ENCODE measurements at places on chromosomes 1 and 21. TPM values are rescaled to one million over a fixed set of nuclear protein-coding genes. Genes with fewer than 3 reads are reported as not detected.

Gene TCP10L
- total RNA-seq, result 3.7 TPM

Gene IGFN1
- 0.15 TPM for total RNA-seq

Gene TFB2M
- 16.4 TPM for total RNA-seq

Gene UBE2U
- not detected for total RNA-seq

Gene FGR
- not detected for total RNA-seq

Gene HOOK1
- total RNA-seq, result 12.1 TPM

Gene LRRC8B
- 37.3 TPM for total RNA-seq

Gene C1QA
- total RNA-seq, result not detected

GRCh38 chr1:161032409-161032808 lies 6.4 kb downstream of the TSTD1 start:
- no peak overlapping the region for H3K4me3 ChIP-seq
- H3K4me1 ChIP-seq, result peaks cover 4% of the 10 kb centered on the region
- DNase-seq, result no peak

- H3K4me3 ChIP-seq, result no peak overlapping the region
- H3K27me3 ChIP-seq, result no peaks in the 10 kb centered on the region
- H3K36me3 ChIP-seq, result no peaks in the 10 kb centered on the region
- no peak overlapping the region for H3K27ac ChIP-seq
- DNase-seq, result no peak
- H3K4me1 ChIP-seq, result peaks cover 24% of the 10 kb centered on the region
Measured at GRCh38 chr1:234926264-234926558, 202.4 kb downstream of the TOMM20 start.

DNA sequence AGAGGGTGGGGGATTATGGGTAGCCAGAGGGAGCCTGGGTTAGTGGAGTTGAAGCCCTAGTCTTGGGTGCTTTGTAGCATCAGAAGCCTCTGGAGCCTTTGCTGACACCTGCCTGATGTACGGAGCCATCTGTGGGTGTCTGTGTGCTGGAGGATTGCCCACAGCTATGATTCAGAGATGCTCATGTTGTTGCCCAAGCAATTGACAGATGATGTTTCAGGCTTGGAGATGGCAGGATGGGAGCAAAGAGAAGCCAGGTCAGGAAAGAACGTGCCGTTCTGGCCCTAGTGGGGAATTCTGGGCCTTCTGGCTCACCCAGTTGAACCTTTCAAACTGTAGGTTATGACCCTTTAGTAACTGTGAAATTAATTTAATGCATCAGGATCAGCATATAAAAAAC lies 27.6 kb downstream of the COQ8A start:
- no peak overlapping the region for H3K4me3 ChIP-seq
- H3K4me1 ChIP-seq, result no peaks in the 10 kb centered on the region

DNA sequence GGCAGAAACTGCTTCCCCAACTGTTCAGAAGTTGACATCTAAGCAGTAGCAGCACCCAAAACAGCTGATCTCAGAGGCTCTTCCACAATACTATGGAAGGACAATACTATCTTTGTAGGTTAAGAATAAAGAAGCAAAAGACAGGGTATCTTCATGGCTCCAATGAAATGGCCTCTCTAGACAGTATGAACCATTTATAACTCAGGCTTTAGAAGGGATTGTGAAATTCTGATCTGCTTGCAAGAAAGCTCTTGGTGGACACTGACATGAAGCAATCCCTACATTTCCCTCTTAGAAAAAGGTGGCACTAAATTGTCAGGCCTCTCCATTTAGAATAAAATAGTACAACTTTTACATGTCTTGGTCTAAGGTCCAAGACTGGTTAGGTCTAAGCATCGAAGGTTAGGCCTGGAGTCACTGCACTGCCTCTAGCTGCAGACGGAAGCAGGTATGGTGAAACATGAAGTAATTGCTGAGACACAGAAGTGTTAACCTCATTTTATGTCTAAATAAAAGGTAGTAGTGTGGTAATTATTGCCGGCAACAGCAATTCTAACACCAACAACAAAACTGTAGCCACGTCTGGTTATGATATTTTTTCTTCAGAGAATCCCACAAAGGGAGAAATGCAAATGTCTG lies 50.6 kb upstream of the HP1BP3 start:
- no peak overlapping the region for H3K27ac ChIP-seq
- DNase-seq, result no peak
- no peaks in the 10 kb centered on the region for H3K27me3 ChIP-seq
- H3K4me3 ChIP-seq, result no peak overlapping the region
- no peaks in the 10 kb centered on the region for H3K4me1 ChIP-seq

- peaks cover 26% of the 10 kb centered on the region for H3K27me3 ChIP-seq
- no peak overlapping the region for H3K27ac ChIP-seq
- H3K4me1 ChIP-seq, result peaks cover 7% of the 10 kb centered on the region
- no peak for DNase-seq
Measured at GRCh38 chr1:89767618-89768017, 53.2 kb upstream of the LRRC8D start.

DNA sequence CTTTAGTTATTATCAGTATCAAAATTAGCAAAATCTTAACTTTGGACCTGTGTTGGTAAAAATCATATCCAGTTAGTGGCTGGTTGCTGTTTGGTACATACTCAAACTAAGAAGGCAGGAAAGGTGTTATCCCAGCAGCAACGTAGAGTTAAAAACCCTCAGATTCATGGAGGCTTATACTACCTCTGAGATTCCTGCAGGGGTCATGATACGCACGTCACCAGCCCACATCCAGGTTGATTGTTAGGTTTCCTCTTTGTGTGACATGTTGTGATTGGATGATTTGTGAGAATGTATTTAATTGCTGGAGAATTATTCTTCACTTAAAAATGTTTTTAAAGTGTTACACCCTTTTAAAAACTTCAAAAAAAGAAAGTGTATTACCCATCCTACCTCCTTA lies 423.3 kb upstream of the ADGRL2 start:
- H3K36me3 ChIP-seq, result no peaks in the 10 kb centered on the region
- H3K4me1 ChIP-seq, result peaks cover 10% of the 10 kb centered on the region
- no peak overlapping the region for H3K4me3 ChIP-seq
- no peak overlapping the region for H3K27ac ChIP-seq

- H3K27me3 ChIP-seq, result no peaks in the 10 kb centered on the region
- DNase-seq, result no peak
- no peaks in the 10 kb centered on the region for H3K4me1 ChIP-seq
- no peak overlapping the region for H3K4me3 ChIP-seq
Measured at GRCh38 chr1:70552662-70553566, 141.8 kb downstream of the CTH start.

- H3K4me3 ChIP-seq, result no peak overlapping the region
- no peaks in the 10 kb centered on the region for H3K36me3 ChIP-seq
- DNase-seq, result peak; percentile 65
- H3K4me1 ChIP-seq, result peaks cover 20% of the 10 kb centered on the region
Measured at GRCh38 chr1:18100491-18101063, 7.0 kb upstream of the IGSF21 start.

DNA sequence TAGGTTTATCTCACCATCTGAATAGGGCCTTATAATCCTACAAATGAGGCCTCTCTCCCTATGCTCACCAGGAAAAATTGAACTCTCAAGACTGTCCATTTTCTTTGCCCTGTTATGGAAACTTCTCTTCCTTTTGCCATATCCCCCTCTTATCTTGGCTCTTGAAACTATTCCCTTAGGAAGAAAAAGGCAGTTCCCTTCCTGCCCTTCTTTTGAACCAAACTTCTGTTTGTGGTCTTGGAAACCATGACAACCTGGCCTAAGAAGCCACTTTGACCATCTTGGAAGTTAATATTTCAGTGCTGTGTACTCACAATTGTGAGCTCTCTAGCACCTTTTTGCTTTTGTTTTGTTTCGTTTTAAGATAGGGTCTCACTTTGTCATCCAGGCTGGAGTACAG lies 40.0 kb downstream of the ATP2B4 start:
- H3K36me3 ChIP-seq, result no peaks in the 10 kb centered on the region
- peaks cover 18% of the 10 kb centered on the region for H3K4me1 ChIP-seq
- no peaks in the 10 kb centered on the region for H3K27me3 ChIP-seq
- no peak overlapping the region for H3K27ac ChIP-seq
- H3K4me3 ChIP-seq, result no peak overlapping the region

GRCh38 chr1:151024540-151025146 lies 11.7 kb upstream of the BNIPL start:
- H3K4me1 ChIP-seq, result no peaks in the 10 kb centered on the region
- no peak overlapping the region for H3K4me3 ChIP-seq
- H3K27ac ChIP-seq, result no peak overlapping the region
- peak; percentile 83 for DNase-seq

- no peak for DNase-seq
- no peak overlapping the region for H3K27ac ChIP-seq
- no peaks in the 10 kb centered on the region for H3K4me1 ChIP-seq
- H3K36me3 ChIP-seq, result no peaks in the 10 kb centered on the region
- no peak overlapping the region for H3K4me3 ChIP-seq
Measured at GRCh38 chr1:221487781-221488524, 253.9 kb downstream of the DUSP10 start.

DNA sequence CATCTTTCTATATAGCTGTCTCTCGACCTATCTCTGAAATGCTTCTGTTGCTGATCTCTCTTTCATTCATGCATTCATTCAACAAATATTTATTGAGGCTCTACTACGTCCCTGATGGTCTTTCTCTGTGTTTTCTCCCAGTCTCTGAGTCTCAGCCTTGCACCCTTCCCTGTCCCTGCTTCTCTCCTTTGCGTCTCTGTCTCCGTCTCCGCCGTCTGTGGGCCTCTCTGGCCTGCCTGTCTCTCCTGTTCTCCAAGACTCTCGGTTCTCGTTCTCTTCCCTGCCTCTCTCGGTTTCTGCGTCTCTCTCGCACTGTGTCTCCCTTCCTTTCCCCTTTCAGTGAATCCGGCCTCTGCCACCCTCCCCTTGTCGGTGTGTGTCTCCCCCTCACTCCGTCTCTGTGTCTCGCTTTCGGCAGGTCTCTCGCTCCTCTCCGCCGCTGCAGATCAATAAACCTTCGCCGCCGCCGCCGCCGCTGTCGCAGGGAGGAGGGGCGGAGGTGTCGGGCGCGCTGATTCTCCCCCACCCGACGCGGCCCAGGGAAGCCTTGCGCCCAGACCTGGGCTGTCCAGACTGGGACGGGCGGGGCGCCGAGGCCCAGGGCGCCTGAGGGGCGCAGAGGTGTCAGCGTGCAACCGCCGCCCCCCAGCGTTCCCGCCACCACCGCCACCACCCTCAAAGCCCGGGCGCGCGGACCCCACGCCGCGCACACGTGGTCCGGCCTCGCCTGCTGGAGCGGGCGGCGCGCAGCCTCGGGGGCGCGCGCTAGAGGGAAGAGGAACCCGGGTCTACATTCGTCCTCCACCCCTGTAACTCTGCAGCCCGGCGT lies 3.0 kb downstream of the EFNA3 start:
- peaks cover 28% of the 10 kb centered on the region for H3K4me1 ChIP-seq
- H3K4me3 ChIP-seq, result peak overlapping the region; percentile 80
- peaks cover 75% of the 10 kb centered on the region for H3K27me3 ChIP-seq
- no peaks in the 10 kb centered on the region for H3K36me3 ChIP-seq
- peak; percentile 57 for DNase-seq
- H3K27ac ChIP-seq, result no peak overlapping the region

GRCh38 chr1:109776206-109776835 lies 12.6 kb upstream of the EPS8L3 start:
- H3K27ac ChIP-seq, result no peak overlapping the region
- H3K4me3 ChIP-seq, result no peak overlapping the region
- no peaks in the 10 kb centered on the region for H3K36me3 ChIP-seq
- no peaks in the 10 kb centered on the region for H3K27me3 ChIP-seq

- no peaks in the 10 kb centered on the region for H3K27me3 ChIP-seq
- H3K27ac ChIP-seq, result no peak overlapping the region
- H3K4me1 ChIP-seq, result no peaks in the 10 kb centered on the region
- DNase-seq, result no peak
- no peaks in the 10 kb centered on the region for H3K36me3 ChIP-seq
- no peak overlapping the region for H3K4me3 ChIP-seq
Measured at GRCh38 chr1:49728377-49728776, 295.4 kb downstream of the AGBL4 start.

DNA sequence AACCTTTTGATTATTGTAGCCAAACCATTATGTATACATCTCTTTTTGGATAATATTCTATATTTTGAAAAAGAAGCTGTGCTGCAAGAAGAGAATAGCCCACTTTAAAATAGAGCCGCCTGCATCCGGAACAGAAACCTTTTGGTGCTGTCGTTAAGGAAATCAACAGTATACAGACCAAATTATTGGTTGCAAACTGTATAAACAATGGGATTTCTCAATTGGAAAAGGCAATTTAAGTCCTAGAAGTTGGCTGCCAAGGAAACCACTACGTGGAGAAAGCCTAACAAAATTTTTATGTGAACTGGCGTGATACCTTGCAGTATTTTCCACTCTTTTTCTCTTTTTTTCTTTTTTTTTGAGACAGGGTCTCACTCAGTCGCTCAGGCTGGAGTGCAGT lies 25.8 kb downstream of the DESI2 start:
- no peaks in the 10 kb centered on the region for H3K27me3 ChIP-seq
- H3K4me3 ChIP-seq, result no peak overlapping the region
- H3K36me3 ChIP-seq, result no peaks in the 10 kb centered on the region
- no peak overlapping the region for H3K27ac ChIP-seq
- no peak for DNase-seq

DNA sequence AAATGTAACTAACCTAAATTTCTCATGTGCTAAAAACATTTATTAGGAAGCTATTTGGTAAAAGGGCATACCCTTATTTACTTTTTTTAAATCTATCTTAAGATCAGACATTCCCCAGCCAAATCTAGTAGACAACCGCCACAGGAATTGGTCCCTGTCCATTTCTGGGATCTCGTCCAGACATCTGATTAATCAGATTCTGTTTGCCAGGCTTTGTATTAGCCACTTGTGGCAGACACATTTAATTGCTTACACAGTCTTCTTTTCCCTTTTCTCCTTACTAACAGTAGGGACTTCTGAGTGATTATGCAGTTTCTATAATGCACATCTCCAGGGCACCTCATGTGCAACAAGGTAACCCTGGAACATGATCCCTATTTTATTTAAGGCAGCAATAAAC lies 449.0 kb upstream of the RGS18 start:
- no peaks in the 10 kb centered on the region for H3K4me1 ChIP-seq
- H3K27me3 ChIP-seq, result no peaks in the 10 kb centered on the region
- H3K36me3 ChIP-seq, result no peaks in the 10 kb centered on the region

- no peak overlapping the region for H3K27ac ChIP-seq
- no peak overlapping the region for H3K4me3 ChIP-seq
- peaks cover 2% of the 10 kb centered on the region for H3K27me3 ChIP-seq
- no peak for DNase-seq
- peaks cover 5% of the 10 kb centered on the region for H3K4me1 ChIP-seq
Measured at GRCh38 chr21:39863111-39863510, 4.1 kb upstream of the PCP4 start.

- no peak overlapping the region for H3K4me3 ChIP-seq
- H3K4me1 ChIP-seq, result no peaks in the 10 kb centered on the region
- no peak for DNase-seq
Measured at GRCh38 chr1:246782120-246782900, 58.1 kb downstream of the SCCPDH start.

GRCh38 chr1:169024800-169025271 lies 81.7 kb upstream of the ATP1B1 start:
- H3K27ac ChIP-seq, result no peak overlapping the region
- H3K27me3 ChIP-seq, result no peaks in the 10 kb centered on the region
- no peaks in the 10 kb centered on the region for H3K36me3 ChIP-seq
- no peak for DNase-seq

GRCh38 chr1:22645931-22646330 lies 2.5 kb downstream of the C1QC start:
- no peak for DNase-seq
- H3K27me3 ChIP-seq, result no peaks in the 10 kb centered on the region
- H3K27ac ChIP-seq, result no peak overlapping the region

Measured in neural progenitor cell (in vitro differentiated cells).